ENCODE measurements at places on chromosomes 5 and 9.
A peak's percentile ranks its signal among the peaks of the same experiment; 100 is the strongest.

- no peak for DNase-seq
Measured at GRCh38 chr5:124557761-124558160, 188.7 kb downstream of the ZNF608 start.

GRCh38 chr9:116163293-116164055 is 9.9 kb downstream of the PAPPA start:
- DNase-seq = no peak

- peak; percentile 31 for DNase-seq
Measured at GRCh38 chr5:154858972-154859871, 795 bp downstream of the CNOT8 start.

DNA sequence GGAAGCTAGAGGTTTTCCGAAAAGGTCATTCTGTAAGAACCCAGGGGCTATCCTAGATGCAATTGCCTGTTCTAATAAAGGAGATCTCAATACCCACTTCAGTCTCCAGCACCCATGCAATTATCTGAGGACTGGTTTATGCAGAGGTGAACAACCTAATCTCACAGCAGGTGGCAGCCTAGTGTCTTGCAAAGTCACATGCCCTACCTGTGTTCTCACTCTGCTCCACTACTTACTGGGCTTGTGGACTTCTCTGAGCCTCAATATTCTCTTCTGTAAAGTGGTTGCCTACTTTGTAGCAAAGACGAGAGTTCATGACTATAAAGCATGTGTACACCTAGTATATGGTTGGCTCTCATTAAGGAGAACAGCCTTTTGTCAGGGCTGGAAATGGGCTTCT is 21.0 kb upstream of the ALDH1B1 start:
- DNase-seq = no peak

DNA sequence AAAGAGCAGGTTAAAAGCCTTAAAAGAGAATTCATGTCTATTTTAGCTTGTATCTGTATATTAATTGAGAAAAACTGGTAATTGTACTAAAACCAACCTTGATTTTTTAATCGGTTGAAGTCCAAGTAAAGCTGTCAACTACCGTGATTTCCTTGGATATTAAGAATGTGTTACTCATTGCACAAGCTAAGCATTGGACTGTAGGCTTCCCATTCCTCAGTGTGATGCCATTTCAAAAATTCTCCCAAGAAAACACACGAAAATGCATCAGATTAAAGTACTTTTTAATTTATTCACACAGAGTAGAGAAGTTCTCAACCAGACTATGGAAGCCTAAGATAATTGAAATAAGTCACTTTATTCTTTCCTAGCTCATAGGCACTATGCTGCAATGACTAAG is 761.4 kb upstream of the TYRP1 start:
- DNase-seq = no peak

- DNase-seq = no peak
Measured at GRCh38 chr5:81657386-81657785, 93.5 kb downstream of the SSBP2 start.

DNA sequence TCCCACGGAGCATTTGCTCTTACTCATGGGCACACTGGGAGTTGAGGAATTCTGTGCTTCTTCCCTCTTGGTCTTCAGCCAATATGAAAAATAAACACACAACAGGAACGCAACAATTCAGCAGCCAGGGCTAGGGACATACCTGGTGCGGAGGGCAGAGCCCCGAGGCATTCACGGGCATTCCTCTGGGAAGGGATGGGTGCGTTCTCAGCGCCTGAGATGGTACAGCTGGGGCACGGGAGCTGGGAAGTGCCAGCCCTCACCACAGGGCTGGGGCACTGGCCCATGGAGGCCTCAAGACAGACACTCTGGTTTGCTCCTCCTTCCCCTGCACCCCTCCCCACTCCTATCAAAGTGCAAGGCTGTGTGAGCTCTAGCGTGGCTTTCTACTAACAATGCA is 2.1 kb downstream of the SLC6A3 start:
- no peak for DNase-seq

GRCh38 chr5:61569353-61569752 is 237.3 kb downstream of the ZSWIM6 start:
- no peak for DNase-seq

DNA sequence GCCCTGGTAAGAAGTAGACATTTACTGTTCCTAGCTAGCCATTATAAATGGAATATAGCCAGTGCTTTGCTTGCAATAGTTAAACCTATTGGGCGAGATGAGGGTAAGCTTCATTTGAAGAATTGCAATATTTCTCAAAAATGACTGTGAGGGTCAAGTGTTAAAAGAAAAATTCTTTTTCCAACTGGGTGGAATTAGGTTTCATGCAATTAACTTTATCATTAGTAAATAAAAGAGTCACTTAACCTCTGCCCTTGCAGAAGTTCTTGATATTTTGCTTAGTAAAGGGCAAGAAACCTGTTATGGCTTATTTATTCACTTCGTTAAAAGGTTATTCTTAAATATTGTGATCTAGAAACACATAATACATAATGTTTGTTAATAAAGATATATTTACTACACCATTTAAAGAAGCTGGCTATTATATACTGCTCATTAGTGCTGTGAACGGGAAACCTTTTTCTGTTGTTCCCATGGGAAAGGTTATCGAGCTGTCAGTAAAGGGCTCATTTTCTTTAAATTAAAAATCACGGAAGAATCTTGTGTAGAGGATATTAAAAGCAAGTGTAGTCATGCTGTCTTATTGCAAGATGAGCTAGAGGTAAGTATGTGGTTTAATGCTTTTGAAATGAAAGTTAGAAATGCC is 370.5 kb downstream of the CSNK1G3 start:
- DNase-seq = peak; percentile 15

DNA sequence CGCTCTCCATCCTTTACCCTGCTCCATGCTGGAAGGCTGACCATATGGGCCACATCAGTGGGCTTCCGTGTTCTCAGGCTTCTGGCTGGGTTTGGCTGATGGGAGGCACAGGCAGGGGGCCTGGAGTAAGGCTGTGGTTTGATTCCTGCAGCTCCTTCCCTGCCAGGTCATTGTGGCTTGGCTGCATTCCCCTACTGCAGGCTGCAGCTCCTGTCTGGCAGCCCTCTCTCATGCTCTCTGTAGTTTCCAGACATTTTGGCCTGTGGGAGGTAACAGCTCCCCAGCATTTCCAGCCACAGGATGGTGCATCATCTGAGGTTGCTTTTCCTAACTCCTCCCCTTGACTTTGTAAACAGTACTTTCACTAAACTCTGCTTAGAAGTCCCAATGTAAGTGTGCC is 102.0 kb upstream of the PTPN3 start:
- DNase-seq = peak; percentile 24

- DNase-seq = no peak
Measured at GRCh38 chr9:78892182-78892581, 595.3 kb downstream of the PSAT1 start.

All from eye (tissue), 1 donor.